ENCODE measurements at places on chromosomes 7 and 10.
A peak's percentile ranks its signal among the peaks of the same experiment; 100 is the strongest.

- no peak for DNase-seq
Observed at GRCh38 chr7:52481571-52481970, 553.9 kb upstream of the POM121L12 start.

DNA sequence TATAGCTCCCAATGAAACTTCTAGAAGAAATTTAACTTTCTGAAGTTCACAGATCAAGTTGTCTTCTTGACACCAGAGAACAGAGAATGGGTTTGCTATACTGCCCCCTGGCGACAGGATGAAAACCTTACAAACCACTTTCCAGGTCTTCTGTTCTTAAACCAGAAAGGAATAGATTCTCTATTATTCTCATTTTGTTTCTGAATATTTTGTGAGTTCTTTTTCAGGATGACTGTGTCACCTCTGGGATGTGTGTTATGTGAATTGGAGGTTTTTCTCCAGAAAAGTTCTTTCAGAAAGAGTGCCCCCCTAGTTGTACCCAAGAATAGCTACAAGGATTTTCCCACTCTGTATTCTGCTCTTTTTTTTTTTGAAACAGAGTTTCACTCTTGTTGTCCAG is 6.3 kb downstream of the IFT22 start:
- peak; percentile 31 for DNase-seq

- DNase-seq: no peak
Observed at GRCh38 chr7:24858108-24858977, 101.1 kb upstream of the GSDME start.

- DNase-seq: no peak
Observed at GRCh38 chr7:126079581-126079980, 1150.0 kb upstream of the POT1 start.

DNA sequence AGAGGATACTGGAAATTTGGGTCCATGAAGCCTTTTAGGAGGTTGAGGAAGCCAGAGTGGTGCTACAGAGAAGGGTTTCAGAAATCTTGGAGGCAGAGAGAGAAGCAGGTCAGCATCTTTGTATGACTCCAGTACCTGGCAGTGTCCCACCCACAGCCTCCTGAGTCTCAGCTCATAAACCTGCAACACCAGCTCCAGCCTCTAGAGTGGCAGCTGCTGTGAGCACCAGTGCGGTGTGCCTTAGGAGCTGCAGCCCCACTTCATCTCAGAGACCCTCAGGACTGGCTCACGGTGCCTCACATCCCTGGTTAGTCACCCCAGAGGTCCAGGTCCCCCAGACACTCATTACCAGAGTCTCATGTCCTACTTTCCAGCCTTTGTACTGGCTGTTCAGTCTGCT is 84.8 kb upstream of the PRKAR2B start:
- no peak for DNase-seq

GRCh38 chr10:20200758-20201157 is 384.5 kb downstream of the PLXDC2 start:
- no peak for DNase-seq

DNA sequence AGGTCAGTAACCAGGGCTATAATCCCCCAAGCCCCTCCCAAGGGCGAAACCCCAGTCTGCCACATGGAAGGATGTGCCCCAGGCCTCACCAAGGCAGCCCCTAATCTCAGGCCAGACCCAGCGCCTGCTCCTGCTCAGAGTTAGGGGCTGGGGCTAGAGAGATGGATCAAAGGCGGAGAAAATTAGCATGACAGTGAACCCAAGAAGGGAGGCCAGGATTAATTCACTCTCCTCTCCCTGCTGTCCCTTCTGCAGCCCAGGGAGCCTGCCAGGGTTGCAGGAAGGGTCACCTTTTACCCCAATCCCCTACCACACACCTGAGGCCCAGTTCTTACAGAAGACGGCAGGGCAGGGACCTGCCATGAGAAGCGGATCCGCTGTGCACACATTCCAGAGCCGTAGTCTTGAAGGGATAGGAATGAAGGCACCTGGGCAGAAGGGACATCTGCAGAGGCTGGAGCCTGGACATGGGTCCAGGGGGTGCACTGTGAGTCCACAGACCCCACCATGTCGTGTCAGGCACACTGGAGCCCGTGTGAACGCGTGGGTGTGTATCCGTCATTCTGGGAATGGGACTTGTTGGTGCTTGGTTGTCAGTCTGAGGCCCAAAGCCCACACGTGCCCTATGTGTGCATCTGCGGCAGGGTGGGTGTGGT is 11.9 kb upstream of the ZMIZ1 start:
- no peak for DNase-seq

GRCh38 chr10:124425227-124425962 is 6.7 kb upstream of the OAT start:
- DNase-seq: no peak

DNA sequence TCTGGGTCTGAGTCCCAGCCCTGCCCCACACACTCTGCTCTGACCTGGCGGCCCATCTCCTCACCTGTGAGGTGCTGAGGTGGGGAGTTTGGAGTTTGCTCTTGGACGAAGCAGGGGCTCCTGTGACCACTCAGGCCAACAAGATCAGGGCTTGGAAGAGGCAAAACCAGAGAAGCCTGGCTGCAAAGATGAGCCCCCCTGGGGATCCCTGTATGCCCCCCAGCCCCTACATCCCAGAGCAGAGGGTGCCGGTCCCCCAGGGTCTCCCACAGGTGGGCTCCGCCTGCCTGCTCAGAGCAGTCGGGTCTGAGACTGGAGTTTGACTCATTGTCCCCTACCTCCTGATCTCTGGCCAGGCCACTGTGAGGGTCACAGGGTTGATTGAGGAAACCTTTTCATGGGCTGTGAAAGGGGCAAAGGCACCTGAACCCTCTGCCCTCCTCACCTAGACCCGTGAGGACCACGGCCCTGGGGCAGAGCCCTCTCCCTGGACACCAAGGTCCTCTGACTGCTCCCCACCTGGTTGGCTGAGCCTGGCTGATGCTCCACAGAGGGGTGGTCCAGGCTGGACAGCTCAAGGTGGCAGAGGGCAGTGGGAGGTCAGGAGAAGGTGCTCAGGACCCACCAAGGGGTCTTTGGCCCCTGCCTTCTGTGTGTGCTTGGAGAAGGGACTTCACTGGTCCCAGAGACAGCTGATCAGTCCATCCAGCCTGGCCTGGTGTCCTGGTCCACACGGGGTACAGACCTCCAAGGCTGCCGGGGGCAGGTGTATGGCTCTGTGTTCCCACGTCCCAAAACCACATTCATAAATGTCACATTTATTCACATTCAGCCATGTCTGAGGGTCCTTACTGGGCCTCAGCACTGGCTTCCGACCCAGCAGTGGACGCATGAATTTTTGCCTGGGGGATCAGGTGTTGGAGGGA is 9.1 kb upstream of the SCART1 start:
- no peak for DNase-seq

DNA sequence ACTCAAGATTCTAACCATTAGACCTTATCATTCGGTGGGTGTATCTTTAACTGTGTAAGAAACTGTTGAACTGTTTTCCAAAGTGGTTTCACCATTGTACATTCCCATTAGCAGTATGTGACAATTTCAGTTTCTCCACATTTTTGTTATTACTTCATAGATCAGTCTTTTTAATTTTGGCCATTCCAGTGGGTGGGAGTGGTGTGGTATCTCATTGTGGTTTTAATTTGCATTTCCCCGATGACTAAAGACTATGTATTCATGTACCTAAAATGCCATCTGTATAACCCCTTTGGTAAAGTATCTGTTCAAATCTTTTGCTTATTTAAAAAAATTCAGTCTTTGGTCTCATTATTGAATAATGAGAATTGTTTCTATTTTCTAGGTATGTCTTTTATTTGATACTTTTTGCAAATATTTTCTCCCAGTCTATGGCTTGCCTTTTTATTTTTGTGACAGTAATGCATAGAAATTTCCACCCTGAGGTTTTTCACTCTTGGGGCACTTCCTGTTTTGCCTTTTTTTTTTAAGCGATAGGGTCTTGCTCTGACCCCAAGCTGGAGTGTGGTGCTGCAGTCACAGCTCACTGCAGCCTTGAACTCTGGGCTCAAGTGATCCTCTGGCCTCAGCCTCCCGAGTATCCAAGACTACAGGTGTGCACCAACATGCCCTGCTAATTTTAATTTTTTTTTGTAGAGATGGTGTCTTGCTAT is 141.1 kb upstream of the ITGB1 start:
- DNase-seq: no peak

- peak; percentile 88 for DNase-seq
Observed at GRCh38 chr10:6275022-6275997, 72.6 kb downstream of the PFKFB3 start.

DNA sequence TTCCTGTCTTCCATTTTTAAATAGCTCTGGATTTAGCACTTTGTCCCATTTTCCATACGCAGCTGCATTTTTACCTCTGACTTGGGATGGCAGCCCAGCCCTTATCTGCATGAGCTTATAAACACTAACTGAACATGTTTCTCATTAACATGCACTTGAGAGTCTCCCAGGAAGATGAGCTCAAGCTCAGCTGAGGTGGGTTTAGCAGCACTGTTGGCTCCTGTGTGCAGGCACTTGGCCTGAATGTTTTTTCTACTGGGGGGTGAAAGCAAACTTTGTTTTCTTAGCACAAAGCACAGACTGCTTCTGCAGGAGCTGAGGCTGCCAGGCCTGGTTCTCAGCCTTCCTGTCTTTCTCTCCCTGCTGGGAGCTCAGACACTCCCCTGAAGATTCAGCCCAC is 1093.6 kb upstream of the AUTS2 start:
- no peak for DNase-seq

- peak; percentile 39 for DNase-seq
Observed at GRCh38 chr7:155206318-155207020, 91.2 kb upstream of the INSIG1 start.

- DNase-seq: no peak
Observed at GRCh38 chr10:19889256-19889655, 73.0 kb downstream of the PLXDC2 start.

GRCh38 chr10:98394851-98395440 is 20.0 kb downstream of the PYROXD2 start:
- DNase-seq: no peak

DNA sequence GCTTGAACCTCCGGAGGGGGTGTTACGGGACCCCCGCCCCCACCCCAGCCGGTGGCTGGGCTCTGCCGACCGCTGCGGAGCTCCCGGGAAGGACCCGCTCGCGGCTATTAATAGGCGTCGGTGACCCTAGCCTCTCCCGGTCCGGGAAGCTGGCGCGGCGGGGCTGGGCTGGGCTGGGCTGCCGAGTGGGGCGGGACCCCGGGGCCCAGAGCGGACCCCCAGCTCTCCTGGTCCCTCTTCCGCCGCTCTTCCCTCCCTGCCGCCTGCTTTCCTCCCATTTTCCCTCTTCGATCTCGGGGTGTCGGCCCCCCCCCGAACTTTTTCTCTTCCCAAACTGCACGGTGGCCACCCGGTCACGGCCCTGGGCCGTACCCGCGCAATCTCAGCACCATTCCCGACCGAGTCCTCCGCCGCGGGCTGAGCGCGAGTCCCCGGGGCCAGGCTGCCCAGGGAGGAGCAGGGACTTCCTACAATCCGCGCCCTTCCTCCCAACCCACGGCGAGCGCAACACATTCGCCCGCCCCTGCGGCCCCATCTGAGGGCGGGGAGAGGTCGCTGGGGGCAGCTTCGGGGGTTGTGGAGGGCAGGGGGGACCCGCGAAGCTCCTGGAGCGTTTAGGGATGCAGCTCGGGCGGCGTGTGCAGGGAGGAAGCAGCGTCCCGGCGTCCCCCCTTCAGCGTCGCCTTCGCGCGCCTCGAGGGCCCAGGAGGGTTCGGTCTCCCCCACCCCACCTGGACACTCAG is 3.1 kb upstream of the ELFN1 start:
- no peak for DNase-seq

- DNase-seq: peak; percentile 46
Observed at GRCh38 chr10:133359554-133359971, 1.7 kb upstream of the FUOM start.

GRCh38 chr7:81715984-81716588 is 53.8 kb downstream of the HGF start:
- DNase-seq: no peak

- no peak for DNase-seq
Observed at GRCh38 chr10:111081595-111081994, 4.8 kb downstream of the ADRA2A start.

DNA sequence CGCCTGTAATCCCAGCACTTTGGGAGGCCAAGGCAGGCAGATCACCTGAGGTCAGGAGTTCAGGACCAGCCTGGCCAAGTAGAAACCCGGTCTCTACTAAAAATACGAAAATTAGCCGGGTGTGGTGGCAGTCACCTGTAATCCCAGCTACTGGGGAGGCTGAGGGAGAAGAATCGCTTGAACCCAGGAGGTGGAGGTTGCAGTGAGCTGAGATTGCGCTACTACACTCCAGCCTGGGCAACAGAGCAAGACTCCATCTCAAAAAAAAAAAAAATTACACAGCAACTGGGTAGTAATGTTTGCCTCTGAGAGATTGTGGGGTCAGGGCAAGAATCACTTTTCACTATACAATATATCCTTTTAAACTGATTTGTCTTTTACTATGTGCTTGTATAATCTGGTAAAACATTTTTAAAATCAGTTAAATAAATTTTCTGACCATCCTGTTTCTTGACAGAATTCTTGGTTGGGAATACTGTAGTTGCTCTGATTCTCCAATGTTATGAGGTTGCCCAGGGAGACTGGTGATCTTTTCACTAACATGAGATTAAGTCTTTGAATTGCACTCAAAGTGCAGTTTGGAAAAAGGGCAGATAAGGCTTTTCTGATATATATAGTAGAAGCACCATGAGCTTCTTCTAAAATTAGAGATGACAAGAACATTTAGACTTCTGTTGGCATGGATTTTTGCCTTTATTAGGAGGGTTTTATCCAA is 1.5 kb downstream of the ENTPD7 start:
- no peak for DNase-seq

DNA sequence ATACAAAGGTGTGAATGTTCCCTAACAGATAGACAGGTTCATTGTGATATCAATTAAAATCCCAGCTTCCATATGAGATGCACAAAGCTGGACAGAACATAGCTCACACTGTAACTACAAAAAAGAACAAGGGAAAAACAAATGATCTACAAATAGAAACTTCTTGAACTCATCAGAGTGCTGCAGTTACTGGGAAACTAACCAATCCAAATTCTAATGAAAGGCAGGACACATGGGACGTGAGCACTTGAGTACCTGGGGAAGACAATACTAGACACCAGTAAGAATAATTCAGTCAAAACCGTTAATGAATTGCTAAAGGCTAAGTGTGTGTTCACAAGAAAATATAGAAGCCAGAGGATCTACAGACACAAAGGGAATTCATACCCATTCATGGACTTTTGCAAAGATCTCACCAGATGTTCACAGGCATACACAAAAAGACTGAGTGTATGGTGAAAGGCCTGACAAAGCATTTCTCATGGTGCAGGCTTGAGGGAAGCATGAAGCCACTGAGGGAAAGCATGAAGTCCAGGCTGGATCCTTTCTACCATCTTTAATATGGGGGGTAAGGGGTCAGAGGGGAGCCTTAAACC is 7.8 kb upstream of the GPR22 start:
- DNase-seq: no peak

- no peak for DNase-seq
Observed at GRCh38 chr10:32210306-32211045, 136.5 kb downstream of the EPC1 start.

GRCh38 chr10:106958589-106959361 is 205.7 kb downstream of the SORCS1 start:
- DNase-seq: no peak

- no peak for DNase-seq
Observed at GRCh38 chr10:31116226-31116625, 84.6 kb upstream of the ZNF438 start.

- no peak for DNase-seq
Observed at GRCh38 chr7:11792166-11792565, 39.8 kb downstream of the THSD7A start.

Data from CD4-positive, alpha-beta memory T cell (primary cell).